ENCODE measurements at places on chromosomes 5 and 9.

- DNase-seq, result no peak
Observed at GRCh38 chr9:37503736-37504135, 18.0 kb downstream of the POLR1E start.

GRCh38 chr5:178466342-178466741 is 123.9 kb downstream of the COL23A1 start:
- DNase-seq, result no peak

DNA sequence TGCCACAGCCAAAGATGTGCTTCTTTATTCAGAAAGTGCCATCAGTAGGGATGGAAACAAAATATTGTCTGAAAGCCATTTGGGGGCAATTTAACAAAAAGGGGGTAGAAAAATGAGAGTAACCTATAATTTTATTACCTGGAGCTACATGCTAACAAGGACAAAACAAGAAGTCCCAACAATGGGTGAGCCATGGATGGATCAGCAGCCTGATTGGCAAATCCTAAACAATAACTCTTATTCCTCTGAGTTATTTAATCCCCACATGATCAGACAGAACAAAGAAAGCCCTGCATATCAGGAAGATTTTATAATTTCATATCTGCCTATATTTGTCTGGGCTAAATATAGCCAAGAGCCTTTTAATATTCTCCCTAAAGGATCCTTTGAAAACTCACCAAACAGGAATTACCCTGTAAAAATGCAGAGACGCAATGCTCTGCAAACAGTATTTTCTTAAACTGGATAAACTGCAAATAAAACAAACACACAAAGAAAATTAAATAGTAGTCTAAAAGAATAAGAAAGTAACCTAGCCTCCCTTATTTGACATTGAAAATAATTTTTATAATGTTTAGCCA is 483.4 kb downstream of the ZNF608 start:
- no peak for DNase-seq

- no peak for DNase-seq
Observed at GRCh38 chr9:9791611-9792010, 821.2 kb downstream of the PTPRD start.

GRCh38 chr5:134510970-134511795 is 14.3 kb upstream of the JADE2 start:
- DNase-seq, result no peak

DNA sequence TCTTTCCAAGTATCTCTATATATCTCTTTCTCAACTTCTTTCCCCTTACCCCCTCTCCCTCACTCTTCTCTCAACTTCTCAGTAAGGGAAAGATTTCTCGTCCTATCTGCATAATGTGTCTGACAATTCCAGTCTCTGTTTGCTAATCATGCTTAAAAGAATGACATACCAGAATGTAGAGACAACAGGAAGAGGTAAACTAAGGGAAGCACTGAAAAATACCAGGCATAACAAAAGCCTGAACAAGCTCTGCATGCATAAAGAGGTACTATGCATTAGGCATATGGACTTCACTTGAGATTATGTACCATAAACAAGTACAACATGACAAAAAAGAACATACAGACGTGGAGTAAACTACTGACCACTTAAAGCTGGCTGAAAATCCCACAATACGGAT is 62.6 kb downstream of the SEMA5A start:
- no peak for DNase-seq

- no peak for DNase-seq
Observed at GRCh38 chr9:136326761-136327303, 507 bp upstream of the GPSM1 start.

GRCh38 chr9:135359764-135360163 is 119.8 kb upstream of the PPP1R26 start:
- DNase-seq, result peak; percentile 65

GRCh38 chr9:108838017-108838416 is 17.8 kb downstream of the ACTL7B start:
- DNase-seq, result no peak

DNA sequence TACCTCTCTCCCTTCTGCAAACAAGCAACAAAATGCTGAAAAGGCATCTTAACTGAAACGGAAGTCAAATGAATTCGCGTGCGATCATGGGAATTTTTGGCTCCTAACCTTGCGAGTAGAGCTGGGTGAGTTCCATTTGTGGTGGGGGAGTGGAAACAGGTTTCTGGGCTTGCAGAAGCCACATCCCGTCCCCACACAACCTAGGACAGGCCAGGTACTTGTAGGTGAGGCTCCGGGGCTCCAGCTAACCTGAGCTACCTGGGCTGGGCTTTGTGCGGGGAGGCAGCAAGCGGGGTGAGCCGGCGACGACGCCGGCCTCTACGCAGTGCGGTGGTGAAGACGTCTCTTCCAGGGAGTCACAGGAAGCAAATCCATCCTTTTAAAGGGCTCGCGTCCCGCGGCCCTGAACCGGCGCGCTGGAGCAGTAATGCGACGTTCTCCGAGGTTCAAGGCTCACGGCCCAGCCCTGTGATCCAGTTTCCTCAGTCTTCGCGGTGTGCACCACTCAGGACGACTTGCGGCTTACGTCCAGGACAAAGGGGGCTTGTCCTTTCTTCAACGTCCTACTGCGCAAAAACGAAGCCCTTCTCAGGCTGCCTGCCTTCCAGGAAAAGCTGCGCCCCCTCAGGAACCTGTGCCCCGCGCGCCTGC is 567 bp upstream of the SPIN1 start:
- DNase-seq, result no peak

DNA sequence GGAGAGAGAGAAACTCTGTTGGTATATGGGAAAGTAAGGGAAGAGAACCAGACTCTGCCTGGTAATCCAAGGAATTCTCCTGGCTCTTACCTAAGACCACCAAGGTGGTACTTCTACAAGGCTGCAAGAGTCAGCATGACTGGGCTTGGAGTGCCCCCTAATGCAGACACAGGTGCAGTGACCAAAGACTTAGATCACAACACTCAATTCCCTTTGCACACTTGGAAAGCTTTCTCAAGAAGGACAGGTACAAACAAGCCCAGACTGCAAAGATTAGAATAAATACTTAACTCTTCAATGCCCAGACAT is 25.2 kb downstream of the UGT3A2 start:
- no peak for DNase-seq

DNA sequence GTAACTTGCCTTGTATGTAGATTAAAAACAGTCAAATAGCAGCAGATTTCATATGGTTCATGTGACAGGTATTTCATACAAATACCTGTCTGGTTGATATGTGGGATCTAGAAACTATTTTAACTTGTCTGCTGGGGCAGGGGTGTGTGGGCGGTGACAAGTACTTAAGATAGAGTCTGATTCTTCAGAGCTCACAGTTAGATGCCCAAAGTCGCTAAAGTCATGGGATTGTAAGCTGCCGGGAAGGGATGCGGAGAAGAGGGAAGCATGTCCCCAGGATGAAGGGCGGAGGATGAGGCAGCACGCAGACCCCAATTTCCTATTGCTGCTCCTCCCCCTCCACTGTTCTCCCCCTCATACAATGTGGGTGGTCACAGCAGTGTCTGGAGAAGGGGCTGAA is 13.3 kb downstream of the ANXA6 start:
- no peak for DNase-seq

DNA sequence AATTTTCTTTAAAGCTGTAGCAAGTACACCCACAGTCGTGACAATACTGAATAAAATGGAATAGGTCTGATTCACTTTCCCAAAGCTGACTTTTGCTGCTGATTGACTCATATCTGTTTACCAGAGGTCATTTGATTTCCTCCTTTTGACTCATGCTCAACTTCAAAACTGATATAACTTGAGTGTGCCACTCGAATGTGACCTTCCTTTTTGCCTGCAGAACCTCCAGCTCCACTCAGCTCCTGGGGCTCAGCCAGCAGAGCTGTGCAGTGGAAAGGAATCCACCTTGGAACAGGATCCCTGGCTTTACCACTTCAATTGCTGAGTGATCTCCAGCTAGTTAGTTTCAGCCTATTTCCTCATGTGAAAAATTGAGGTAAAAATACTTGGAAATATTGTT is 84.1 kb downstream of the FEM1C start:
- DNase-seq, result no peak

DNA sequence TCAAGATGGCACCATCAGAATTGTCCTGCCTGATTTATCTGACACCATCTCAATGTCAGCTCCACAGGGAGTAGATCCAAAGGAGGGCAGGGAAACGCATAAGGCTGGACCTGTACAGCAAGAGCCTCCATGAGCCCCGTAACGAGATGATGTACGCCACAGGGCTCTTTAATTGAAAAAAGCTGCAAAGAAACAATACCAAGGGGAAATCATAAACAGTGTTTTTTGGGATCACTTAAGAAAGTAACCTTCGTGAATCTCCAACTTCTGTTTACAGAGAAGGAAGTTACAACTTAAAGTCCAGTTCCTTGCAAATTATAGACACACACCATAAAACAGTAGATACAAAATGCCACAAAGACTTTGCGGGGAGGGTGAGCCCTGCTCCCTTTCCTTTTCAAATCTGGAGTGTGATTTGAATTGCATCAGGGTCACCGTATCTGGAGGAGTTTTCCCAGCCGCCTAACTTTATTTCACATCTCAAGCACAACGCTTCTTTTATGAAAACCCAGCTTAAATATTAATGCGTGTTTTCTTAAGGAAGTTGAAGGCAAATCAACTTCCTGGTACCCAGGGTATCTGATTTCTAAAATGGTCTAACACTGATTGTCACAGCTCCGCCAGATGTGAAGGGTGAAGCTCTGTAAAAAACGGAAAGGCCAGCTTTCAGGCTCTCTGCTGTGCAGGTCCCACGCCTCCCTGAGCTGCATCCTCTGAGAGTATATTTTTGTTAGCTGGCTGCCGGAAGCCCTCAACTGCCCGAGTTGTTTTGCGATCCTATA is 88.9 kb downstream of the EBF1 start:
- no peak for DNase-seq

GRCh38 chr5:60517850-60518249 is 182.1 kb downstream of the DEPDC1B start:
- DNase-seq, result no peak

DNA sequence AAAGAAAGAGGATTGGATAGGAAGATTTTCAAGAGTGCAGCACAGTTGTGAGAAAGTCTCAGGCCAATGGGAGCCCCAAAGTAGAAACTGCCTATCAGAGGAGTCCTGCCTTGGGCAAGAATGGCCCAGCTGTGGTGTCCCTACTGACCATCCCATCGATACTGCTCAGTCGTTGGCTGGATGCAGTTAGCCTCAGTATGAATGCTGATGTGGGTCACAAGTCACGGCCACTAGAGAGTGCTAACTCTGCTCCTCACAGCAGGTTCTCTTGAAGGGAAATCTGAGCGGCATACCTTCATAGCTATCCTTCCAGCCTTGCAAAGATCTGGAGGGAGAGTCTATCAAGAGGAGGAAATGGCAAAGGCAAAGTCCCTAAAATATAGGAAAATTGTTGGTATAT is 11.6 kb upstream of the CETN3 start:
- no peak for DNase-seq

DNA sequence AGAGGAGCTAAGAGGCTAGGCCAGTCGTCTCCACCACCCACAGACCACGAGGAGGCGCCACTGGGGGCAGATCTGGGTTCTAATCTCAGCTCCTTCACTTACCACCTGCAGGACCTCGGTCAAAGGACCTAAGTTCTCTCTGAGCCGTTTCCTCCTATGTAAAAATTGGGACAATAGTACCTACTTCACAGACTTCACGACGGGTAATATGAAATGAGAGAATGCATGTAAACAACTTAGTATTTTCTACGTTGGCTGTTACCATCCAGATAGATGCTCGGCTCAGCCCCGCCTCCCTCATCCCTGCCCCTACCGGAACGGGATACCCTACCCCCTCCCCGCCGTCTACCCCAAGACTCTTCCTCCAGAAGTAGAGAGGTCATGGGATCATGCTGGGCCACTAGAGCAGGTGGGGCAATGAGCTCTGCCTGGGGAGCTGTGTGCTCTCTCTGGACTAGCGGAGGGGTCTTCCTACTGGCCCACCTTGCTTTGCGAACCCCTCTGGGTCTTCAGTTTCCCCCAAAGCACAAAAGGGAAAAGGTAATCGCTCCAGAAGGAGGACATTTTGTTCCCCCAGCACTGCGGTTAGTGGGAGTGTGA is 541 bp downstream of the GNPDA1 start:
- DNase-seq, result peak; percentile 17

DNA sequence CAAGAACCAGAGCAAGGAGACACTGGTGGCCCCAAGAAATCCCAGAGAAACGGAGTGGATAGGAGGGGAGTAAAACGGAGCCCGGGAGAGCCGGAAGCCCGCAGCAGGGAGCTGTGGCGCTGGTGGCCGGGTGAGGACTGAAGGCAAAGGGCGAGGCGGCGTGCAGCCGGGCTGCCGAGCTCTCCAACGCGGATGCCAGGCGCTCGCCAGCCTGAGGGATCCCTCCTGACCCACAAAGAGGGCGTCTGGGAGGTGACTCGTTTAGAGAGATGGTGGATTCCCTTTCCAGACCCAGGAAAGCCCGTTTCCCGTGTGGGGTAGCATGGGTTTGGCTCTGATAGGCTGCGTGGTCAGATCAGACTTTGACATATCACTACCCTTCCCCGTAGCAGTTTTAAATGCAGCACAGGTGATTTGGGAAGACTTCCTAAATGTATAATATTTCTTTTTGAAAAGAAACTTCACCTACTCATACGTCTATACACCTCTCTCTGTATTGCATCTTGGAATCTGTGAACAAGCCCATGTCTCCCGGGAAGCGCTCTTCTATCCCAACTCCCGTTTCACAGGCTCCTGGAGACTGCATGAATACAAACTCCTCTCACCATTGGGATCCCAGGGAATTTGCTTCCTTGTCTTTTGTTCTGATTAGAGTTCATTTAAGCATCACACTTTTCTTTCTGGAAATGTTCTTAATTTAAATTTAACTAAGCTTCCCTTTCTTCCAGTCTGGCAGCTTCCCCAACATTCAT is 158.1 kb downstream of the C9orf152 start:
- DNase-seq, result peak; percentile 6

DNA sequence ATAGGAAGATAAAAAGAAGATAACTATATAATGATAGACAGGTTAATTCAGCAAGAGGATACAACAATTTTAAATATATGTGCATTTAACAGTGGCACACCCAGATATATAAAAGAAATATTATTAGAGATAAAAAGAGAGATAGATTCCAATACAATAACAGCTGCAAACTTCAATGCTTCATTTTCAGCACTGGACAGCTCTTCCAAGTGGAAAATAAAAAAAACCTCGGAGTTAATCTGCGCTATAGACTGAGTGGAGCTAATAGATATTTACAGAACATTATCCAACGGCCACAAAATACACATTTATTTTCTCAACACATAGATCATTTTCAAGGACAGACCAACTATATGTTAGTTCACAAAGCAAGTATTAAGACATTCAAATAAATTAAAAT is 1229.5 kb upstream of the CDH6 start:
- DNase-seq, result no peak

- no peak for DNase-seq
Observed at GRCh38 chr9:110259566-110259965, 3.3 kb upstream of the TXN start.

GRCh38 chr9:32627394-32627954 is 8.0 kb downstream of the TAF1L start:
- DNase-seq, result no peak

DNA sequence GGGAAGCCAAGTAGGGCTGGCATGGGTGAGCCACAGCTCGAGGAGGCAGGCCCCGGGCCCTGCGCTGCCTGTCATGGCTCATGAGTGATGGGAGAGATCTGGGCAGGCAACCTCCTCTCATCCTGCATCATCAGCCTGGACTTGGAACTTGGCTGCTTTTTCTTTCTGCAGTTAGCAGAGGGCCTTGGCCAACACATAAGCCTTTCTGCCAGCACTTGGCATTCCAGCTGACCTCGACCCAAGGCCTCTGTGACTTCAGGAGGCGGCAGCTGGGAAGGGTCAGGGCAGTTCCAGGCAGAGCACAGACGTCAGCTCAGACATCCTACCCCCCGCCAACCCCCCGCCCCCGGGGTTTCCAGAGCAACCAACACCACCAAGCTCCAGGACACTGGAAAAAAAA is 7.6 kb downstream of the S1PR3 start:
- DNase-seq, result no peak

- no peak for DNase-seq
Observed at GRCh38 chr9:93071464-93071863, 13.0 kb downstream of the SUSD3 start.

Data from CD4-positive, CD25-positive, alpha-beta regulatory T cell (primary cell).